Left forelimb (tissue), 1 donor: ENCODE measurements at places on chromosomes 11 and 22.
A peak's percentile ranks its signal among the peaks of the same experiment; 100 is the strongest.

GRCh38 chr11:134543645-134544044 lies 131.6 kb upstream of the B3GAT1 start:
- DNase-seq = no peak

DNA sequence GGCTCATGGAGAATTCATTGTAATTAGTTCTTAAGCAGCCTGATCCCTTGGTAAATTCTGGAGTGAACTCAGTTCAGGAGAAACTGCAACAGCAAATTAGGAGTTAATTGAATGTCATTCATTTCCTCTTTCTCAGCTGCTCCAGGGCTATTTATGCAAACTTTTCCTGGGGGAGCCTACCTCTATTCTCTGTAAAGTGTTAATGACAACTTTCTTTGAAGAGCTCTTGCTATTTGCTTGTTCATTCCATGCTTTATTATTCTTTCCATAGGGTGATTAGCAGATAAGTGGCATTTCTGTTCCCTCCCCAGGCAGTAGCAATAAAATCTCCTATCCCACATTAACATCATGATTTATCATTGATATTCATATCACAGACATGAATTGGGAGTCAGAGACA lies 267.6 kb upstream of the DDI1 start:
- DNase-seq = no peak

GRCh38 chr22:19691721-19692341 lies 22.5 kb upstream of the SEPTIN5 start:
- no peak for DNase-seq

GRCh38 chr22:47572443-47572842 lies 810.0 kb downstream of the TBC1D22A start:
- DNase-seq = peak; percentile 31

- DNase-seq = no peak
Observed at GRCh38 chr11:46235777-46236688, 41.4 kb upstream of the CREB3L1 start.

DNA sequence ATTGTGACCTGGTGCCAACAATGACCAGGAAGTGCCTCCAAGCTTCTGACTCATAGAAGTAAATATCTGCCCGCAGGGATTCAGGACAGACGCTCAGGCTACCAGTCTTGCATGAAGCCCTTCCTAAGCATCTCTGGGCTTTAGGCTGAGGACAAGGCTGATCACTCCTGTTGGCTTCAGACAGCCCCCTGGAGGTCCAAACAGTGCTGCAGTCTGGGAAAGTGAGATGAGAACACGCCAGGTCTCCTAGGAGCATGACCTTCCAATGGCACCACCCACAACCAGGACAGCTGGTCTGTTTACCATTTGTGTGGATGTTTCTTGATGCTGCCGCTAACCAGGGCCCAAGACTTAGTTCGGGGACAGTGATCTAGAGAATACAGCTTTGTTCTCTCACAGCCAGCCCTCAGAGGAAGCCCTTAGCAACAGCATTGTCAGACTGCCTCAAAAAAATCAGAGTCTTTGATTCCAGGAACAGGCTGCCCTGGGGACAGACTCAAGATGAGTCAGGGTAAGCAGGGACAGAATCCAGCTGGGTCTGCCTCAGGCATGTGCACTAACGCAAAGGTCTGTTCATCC lies 111.2 kb downstream of the ZNF280B start:
- no peak for DNase-seq

GRCh38 chr11:114059984-114060391 lies 477 bp downstream of the ZBTB16 start:
- no peak for DNase-seq

- DNase-seq = no peak
Observed at GRCh38 chr11:6404342-6405051, 14.2 kb downstream of the SMPD1 start.

- no peak for DNase-seq
Observed at GRCh38 chr11:118282606-118283005, 18.5 kb upstream of the MPZL2 start.

- no peak for DNase-seq
Observed at GRCh38 chr11:24833573-24833972, 336.7 kb downstream of the LUZP2 start.

GRCh38 chr11:33622186-33622585 lies 78.4 kb downstream of the C11orf91 start:
- DNase-seq = peak; percentile 71

- DNase-seq = no peak
Observed at GRCh38 chr11:47778878-47779483, 11.8 kb upstream of the FNBP4 start.

GRCh38 chr11:94553938-94554337 lies 10.2 kb downstream of the FUT4 start:
- no peak for DNase-seq

DNA sequence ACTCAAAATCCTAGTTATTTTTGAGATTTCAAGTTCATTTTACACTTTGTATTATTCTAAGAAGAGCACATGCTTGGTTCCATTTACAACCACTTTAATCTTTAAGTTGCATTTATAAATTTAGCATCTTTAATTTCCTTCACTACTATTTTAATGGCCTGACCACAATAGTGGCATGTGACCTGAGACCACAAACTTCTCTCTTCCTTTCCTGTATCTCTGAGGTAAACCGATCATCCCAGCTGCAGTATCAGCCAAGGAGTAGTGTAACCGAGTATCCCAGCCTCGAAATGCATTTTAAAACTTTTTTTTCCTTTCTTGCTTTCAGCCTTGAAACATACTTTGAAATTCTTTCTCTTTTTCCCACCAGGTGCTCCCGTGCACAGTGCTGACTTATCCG lies 28.7 kb upstream of the CBX6 start:
- DNase-seq = no peak

GRCh38 chr11:102343809-102344208 lies 3.2 kb upstream of the BIRC2 start:
- DNase-seq = no peak
